T-cell (primary cell): ENCODE measurements at places on chromosomes 4 and X.

DNA sequence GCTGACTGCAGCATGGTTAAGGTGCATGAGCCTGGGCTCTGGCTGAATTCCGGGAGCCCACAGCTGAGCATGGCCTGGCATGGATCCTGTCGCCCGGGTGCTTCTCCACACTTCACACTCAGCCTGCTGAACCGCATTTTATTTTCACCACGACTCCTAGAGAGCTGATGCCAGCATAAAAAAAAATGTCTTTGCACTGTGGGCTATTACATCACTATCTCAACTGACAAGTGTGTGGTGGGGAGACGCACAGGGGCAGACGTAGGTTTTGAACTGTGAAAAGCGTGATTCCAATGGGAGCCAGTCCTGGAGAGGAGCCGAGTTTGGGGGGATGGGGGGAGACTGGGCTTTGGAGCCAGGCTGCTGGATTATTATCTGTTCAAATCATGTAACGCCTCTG, 36.8 kb downstream of the BCOR start:
- no peak for DNase-seq
- peaks cover 75% of the 10 kb centered on the region for H3K36me3 ChIP-seq
- no peak overlapping the region for H3K27ac ChIP-seq

DNA sequence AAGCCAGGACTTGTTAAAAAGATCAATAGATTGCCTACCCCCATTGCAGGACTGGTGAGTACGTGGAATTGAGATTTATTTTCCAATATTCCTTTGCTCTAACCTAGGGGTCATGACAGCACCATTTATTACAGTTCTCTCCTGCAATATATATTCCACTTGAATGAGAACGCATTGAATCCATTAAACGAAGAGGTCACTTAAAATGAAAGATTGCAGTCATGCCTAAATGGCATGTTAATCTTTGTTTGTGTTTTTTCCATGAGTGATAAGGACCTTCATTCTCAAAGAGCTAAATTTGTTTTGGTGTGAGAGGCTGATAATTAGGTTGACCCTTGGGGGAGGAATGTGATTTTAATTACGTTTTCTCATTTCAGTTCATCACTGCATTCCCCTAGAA, 13.5 kb upstream of the LIMCH1 start:
- H3K4me1 ChIP-seq: no peaks in the 10 kb centered on the region
- no peaks in the 10 kb centered on the region for H3K36me3 ChIP-seq
- H3K4me3 ChIP-seq: no peak overlapping the region
- no peak overlapping the region for H3K27ac ChIP-seq

DNA sequence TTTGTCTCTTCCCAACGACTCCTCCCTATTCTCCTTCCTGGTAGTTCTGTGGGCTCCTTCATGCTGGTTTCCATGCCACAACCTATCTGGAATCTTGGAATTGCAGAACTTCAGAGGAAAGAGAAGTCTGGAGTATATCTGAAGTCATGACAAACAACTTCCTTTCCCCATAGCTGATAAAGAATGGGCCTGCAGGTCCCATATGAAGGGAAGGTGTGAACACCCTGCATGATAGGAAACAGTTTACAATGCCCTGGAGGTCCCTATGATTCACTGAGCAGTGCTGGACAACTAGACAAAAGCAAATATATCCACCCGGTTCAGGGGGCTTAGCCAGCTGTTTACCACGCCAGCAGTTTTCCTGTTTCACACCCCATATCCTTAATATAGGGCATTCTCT, 19.4 kb downstream of the FAM9C start:
- no peak for DNase-seq
- peak overlapping the region; percentile 83 for H3K27ac ChIP-seq
- H3K36me3 ChIP-seq: no peaks in the 10 kb centered on the region
- no peak overlapping the region for H3K4me3 ChIP-seq
- no peaks in the 10 kb centered on the region for H3K27me3 ChIP-seq
- peaks cover 43% of the 10 kb centered on the region for H3K4me1 ChIP-seq

GRCh38 chr4:3254302-3255131, 5.6 kb downstream of the MSANTD1 start:
- DNase-seq: no peak
- no peaks in the 10 kb centered on the region for H3K36me3 ChIP-seq
- no peaks in the 10 kb centered on the region for H3K27me3 ChIP-seq
- no peak overlapping the region for H3K27ac ChIP-seq
- H3K4me3 ChIP-seq: no peak overlapping the region

GRCh38 chr4:110165382-110166286, 32.8 kb downstream of the ELOVL6 start:
- no peaks in the 10 kb centered on the region for H3K36me3 ChIP-seq
- no peaks in the 10 kb centered on the region for H3K27me3 ChIP-seq
- DNase-seq: peak; percentile 53
- no peak overlapping the region for H3K4me3 ChIP-seq
- peak overlapping the region; percentile 76 for H3K27ac ChIP-seq

- no peaks in the 10 kb centered on the region for H3K4me1 ChIP-seq
- DNase-seq: no peak
- H3K36me3 ChIP-seq: no peaks in the 10 kb centered on the region
- H3K27me3 ChIP-seq: no peaks in the 10 kb centered on the region
These were observed 10.3 kb downstream of the MAOA start for GRCh38 chrX:43666311-43666912.

- DNase-seq: no peak
- no peaks in the 10 kb centered on the region for H3K36me3 ChIP-seq
- no peak within 1 kb of the TSS for H3K4me3 ChIP-seq
- peaks cover 7% of the 10 kb centered on the region for H3K4me1 ChIP-seq
These were observed at the start of gene SH3D19 for GRCh38 chr4:151325111-151325948. SH3D19 (minus strand) TSS chr4:151325605; CDS start chr4:151325352, 253 bp downstream.

DNA sequence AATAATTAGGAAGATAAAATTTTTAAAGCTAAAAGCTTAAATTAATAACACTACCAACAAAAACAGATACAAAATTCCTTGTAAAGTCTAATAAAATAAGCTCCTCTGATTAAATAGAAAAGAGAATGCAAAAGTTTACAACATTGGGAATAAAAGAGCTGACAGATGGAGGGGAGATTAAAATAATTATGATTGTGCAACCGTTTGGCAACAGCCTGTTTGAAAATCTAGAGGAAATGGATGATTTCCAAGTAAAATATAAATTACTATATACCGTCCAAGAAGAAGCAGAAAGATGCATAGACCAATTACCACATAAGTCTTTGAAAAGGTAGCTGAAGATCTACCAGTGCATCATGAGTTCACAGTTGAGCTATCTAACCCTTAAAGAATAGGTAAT, 46.4 kb upstream of the VBP1 start:
- H3K27ac ChIP-seq: no peak overlapping the region
- H3K4me1 ChIP-seq: no peaks in the 10 kb centered on the region
- no peak overlapping the region for H3K4me3 ChIP-seq
- no peaks in the 10 kb centered on the region for H3K36me3 ChIP-seq

DNA sequence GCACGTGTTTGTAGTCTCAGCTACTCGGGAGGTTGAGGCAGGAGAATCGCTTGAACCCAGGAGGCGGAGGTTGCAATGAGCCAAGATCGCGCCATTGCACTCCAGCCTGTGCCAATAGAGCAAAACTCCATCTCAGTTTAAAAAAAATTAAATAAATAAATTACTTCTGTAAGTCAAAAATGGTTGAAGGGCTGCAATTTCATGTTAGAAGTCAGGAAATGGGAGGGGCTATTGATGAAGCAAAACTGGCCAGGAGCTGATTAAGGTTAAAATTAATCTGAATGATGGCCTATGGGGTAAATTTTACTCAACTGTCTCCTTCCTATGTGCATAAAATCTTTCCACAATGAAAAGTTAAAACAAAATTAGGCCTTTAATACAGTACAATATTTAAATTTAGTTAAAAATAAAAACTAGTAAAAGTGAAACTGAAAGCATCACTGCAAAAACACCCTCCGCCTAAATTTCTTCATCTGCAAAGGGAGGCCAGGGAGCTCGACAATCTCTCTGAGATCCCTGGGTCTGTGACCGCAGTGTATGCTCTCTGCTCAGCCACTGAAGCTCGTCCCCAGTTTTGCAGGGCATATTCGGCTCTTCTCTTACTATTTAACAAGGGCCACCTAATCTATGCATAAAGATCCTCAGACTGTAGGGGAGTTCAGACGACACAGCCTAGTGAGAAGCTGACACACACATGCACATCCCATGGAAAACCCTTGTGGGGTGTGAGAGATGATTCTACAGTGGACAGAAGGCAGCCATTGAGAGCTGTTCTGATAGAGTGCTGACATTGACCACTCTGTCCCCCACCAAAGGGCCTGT, 57.2 kb downstream of the IRF2 start:
- peak overlapping the region; percentile 38 for H3K4me3 ChIP-seq
- peak; percentile 20 for DNase-seq
- H3K4me1 ChIP-seq: peaks cover 47% of the 10 kb centered on the region
- peaks cover 7% of the 10 kb centered on the region for H3K36me3 ChIP-seq
- H3K27ac ChIP-seq: peak overlapping the region; percentile 87
- H3K27me3 ChIP-seq: no peaks in the 10 kb centered on the region

DNA sequence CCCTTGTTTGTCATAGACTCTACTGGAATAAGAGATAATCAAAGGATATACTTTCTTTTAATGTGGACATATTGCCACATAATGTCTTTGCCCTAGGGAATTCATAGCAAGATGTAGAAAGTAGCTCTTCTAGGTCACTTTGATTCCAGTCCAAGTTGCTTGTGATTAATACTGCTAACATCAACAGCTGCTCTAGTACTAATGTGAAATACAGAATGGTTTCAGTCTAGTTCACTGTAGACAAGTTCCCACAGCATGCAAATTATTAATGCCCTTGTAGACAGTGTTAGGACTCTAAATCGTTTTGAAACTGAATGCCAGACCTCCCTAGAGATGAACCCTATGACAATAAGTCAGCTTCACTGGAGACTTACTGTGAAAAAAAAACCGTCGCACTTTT, 494.6 kb upstream of the ATOH1 start:
- no peaks in the 10 kb centered on the region for H3K27me3 ChIP-seq
- DNase-seq: no peak
- H3K4me1 ChIP-seq: no peaks in the 10 kb centered on the region
- H3K4me3 ChIP-seq: no peak overlapping the region

DNA sequence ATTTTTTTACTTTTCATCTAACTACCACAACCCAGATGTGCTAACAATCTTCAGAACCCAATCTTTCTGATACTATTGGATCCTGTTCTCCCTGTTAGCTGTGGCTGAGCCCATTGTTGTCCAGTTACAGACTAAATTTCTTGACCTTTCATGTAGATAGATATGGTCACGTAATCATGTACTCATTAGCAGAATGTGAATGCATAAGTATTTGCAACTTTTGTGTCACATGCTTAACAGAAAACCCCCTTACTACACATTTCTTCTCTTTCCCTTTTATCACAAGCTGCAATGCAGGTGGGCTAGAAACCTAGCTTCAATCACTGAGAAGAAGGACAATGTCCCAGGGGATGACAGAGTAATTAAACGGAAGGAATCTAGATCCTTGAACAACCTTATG, 13.1 kb upstream of the FAM13A start:
- no peaks in the 10 kb centered on the region for H3K36me3 ChIP-seq
- no peak overlapping the region for H3K4me3 ChIP-seq
- H3K27me3 ChIP-seq: no peaks in the 10 kb centered on the region

DNA sequence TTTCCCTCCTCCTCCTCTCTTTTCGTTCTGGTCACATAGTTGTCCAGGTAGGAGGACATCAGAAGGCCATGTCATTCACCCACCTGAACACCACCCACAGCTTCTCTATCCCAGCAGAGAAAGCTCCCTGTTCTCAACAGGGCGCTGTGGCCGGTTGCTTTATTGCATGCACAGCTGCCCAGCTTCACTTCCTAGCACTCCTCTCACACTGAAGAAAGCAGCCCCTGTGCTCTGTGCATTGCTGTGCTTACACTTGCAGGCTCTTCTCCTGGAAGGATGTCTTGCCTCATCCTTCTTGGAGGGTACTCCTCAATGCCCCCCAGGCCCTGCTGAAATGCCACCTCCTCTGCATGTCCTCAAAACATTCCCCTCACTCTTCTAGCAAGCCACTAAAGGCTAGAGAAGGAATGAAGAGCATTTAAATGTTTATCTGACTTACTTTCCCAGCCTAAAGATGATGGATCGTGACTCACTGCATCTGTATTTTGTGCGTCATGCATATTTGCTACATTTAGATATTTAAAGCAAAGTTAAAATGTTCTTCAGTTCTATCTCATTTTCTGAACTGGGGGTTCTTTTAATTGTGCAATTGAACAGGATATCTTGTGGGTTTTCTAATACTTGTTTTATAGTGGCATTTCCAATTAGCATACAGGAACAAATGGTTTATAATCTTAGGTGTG, 186.4 kb upstream of the PUDP start:
- H3K36me3 ChIP-seq: no peaks in the 10 kb centered on the region
- no peaks in the 10 kb centered on the region for H3K27me3 ChIP-seq
- no peak overlapping the region for H3K4me3 ChIP-seq
- DNase-seq: no peak
- H3K4me1 ChIP-seq: no peaks in the 10 kb centered on the region

- H3K4me1 ChIP-seq: peaks cover 8% of the 10 kb centered on the region
- peak overlapping the region; percentile 38 for H3K4me3 ChIP-seq
- no peak for DNase-seq
- no peak overlapping the region for H3K27ac ChIP-seq
- no peaks in the 10 kb centered on the region for H3K36me3 ChIP-seq
These were observed 913 bp upstream of the PRDM8 start for GRCh38 chr4:80196259-80196921.

- H3K4me1 ChIP-seq: no peaks in the 10 kb centered on the region
- no peak for DNase-seq
- H3K36me3 ChIP-seq: no peaks in the 10 kb centered on the region
- no peaks in the 10 kb centered on the region for H3K27me3 ChIP-seq
- no peak overlapping the region for H3K27ac ChIP-seq
These were observed 39.4 kb downstream of the ARHGAP6 start for GRCh38 chrX:11626351-11626750.

GRCh38 chrX:129556806-129557315, 16.8 kb downstream of the OCRL start:
- no peaks in the 10 kb centered on the region for H3K36me3 ChIP-seq
- H3K4me1 ChIP-seq: no peaks in the 10 kb centered on the region
- no peak for DNase-seq

DNA sequence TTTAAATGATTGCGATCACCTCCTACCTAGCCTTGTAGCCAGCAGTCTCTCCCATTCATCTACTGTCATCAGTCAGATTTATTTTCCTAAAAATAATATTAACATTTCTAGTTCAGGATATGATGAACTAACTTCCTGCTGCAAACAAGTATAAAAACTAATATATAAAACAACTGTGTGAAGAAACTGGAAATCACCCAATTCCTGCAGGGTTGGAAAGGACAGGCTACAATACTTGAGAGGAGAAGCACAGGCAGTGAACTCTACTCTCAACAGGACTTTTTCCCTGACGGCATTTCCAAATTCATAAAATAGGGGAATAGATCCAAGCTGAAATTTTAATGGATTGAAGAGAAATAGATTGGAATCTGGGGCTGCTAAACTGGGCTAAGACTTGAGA, 14.2 kb upstream of the BBS12 start:
- no peak for DNase-seq
- no peaks in the 10 kb centered on the region for H3K27me3 ChIP-seq
- no peaks in the 10 kb centered on the region for H3K36me3 ChIP-seq
- no peak overlapping the region for H3K4me3 ChIP-seq
- no peaks in the 10 kb centered on the region for H3K4me1 ChIP-seq
- no peak overlapping the region for H3K27ac ChIP-seq

GRCh38 chrX:129798456-129798855, 18.7 kb downstream of the SASH3 start:
- H3K27ac ChIP-seq: no peak overlapping the region
- H3K36me3 ChIP-seq: peaks cover 32% of the 10 kb centered on the region
- peaks cover 17% of the 10 kb centered on the region for H3K4me1 ChIP-seq
- no peak for DNase-seq
- no peaks in the 10 kb centered on the region for H3K27me3 ChIP-seq
